ENCODE measurements at places on chromosomes 3 and 15.

- DNase-seq: no peak
Measured at GRCh38 chr3:69472093-69472492, 86.2 kb upstream of the FRMD4B start.

GRCh38 chr15:50050986-50051743 is 67.9 kb downstream of the ATP8B4 start:
- no peak for DNase-seq

DNA sequence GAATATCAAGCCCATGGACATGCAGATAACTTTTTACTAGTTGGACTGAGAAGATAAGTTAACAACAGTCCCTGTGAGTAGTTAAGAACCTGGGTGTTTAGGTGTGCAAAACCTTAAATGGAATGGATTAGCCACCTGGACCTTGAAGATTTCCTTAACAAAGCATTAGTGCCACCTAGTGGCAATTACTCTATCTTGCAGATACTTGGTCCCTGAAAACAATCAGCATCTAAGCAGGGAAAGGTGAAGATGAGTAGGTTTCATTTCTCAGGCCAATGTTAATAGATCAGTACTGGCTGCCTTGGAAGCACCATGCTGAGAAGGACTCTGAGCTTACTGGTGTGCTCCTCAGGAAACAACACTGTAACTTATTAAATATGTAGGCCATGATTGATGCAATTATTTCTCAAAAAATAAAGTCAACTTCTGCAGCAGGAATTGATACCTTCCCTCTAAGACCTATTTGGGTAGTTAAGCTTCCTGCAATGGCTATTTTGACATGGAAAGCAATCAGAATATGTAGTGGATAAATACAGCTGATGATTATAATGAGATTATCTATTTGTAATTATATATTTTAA is 329.4 kb downstream of the TBC1D5 start:
- DNase-seq: no peak

GRCh38 chr3:139772539-139773500 is 95.0 kb upstream of the NMNAT3 start:
- DNase-seq: no peak

DNA sequence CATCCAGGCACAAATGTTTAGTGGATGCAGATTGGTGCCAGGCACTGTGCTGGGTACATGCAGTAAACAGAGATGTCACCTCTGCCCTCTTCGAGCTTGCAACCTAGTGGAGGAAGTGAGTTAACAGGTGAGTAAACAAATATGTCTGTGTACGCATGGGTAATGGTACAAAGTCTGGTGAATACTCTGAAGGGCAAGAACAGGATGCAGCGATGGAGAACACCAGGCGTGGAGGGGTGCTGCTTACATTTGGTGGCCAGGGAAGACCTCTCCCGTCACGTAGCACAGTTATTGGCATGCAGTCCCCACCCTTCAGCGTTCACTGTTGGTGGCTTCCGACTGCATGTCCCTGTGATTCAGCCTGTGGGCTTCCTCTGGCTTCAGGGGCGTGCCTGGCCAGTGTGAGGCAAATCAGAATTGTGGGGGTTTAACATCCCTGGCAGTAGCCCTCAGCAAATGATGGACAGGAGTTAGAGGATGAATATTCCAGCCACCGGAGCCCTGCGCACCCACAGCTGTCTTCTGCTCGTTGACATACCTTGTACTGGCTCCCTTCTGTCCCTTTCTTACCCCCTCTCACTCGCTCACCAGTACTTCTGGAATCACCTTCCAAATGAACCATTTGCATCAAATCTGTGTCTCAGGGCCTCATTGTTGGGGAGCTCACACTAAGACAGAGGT is 9.1 kb upstream of the HDAC11 start:
- DNase-seq: no peak

- no peak for DNase-seq
Measured at GRCh38 chr3:45617430-45618080, 23.0 kb downstream of the LIMD1 start.

Data from stimulated activated CD8-positive, alpha-beta memory T cell treated with anti-CD3 and anti-CD28 coated beads, Interleukin-7, amount 100 ng/mL, for 1 hour (primary cell).